HT-29 (cell line): ENCODE measurements at places on chromosomes 7 and 10. TPM values are rescaled to one million over a fixed set of nuclear protein-coding genes. Genes with fewer than 3 reads are reported as not detected.

The PDK4 gene
- total RNA-seq: 4.9 and 13.9 TPM in 2 replicates

The DNAJC12 gene
- 2.8 and 3.4 TPM in 2 replicates for total RNA-seq

The PKD2L1 gene
- total RNA-seq: 0.21 TPM in 1 of 2 replicates, not detected in the other

The NPM3 gene
- 160 and 184 TPM in 2 replicates for total RNA-seq

The NODAL gene
- not detected in 2 replicates for total RNA-seq

The CALHM2 gene
- total RNA-seq: 3.0 and 3.3 TPM in 2 replicates
